ENCODE measurements at places on chromosomes 2 and 18.

- no peak for DNase-seq
These were observed 97.9 kb upstream of the DLX2 start for GRCh38 chr2:172200495-172201085.

DNA sequence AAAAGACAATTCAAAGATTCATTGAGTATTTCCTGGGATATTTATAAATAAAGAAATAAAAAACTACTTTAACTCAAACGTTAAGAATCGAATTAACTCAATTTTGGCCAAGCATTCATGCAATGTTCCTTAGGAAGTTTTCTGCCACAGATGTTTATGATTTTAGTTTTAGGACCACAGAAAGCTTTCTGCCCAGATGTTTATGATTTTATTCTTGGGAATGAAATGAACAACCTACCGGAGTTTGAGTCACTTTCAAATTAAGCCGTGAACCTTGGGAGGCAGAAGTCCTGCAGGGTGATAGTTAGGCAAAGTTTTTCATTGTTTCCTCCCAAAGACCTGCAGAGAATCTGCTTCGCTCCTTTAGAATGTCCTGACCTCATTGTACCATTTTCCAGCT lies 34.7 kb upstream of the MBP start:
- no peak for DNase-seq

DNA sequence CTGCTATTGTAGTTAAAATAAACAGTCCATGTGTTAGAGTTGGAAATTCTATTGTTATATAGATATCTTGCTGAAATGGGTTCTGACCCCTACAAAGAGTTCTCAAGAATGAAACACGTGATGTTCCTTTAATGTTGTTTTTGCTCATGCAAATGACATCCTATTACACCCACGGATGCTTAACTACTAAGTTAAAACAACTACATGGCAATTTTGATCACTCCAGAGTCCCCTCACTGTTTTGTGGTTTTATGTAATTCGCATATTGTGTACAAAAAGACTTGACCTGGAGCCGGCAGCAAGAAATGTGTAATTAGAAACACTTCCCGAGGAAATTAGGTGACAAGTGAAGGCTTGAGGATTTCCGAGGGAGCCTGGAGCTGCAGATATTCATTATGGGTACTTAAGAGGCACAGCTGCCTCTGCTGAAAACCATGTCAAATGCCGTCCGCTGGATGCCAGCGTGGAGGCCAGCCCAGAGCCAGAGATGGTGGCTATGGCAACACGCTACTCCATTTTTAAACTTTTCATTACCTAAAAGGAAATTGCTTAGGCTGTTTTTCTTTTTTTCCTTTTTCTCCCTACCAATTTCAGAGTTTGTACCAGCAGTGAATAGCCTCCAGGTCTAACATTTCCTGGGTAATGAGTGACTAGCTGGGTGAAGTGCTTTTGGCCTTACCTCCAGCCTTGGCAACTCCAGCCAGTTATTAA lies 21.0 kb upstream of the CABLES1 start:
- DNase-seq = no peak

- DNase-seq = no peak
These were observed 117.0 kb downstream of the AP1S3 start for GRCh38 chr2:223720367-223720766.

DNA sequence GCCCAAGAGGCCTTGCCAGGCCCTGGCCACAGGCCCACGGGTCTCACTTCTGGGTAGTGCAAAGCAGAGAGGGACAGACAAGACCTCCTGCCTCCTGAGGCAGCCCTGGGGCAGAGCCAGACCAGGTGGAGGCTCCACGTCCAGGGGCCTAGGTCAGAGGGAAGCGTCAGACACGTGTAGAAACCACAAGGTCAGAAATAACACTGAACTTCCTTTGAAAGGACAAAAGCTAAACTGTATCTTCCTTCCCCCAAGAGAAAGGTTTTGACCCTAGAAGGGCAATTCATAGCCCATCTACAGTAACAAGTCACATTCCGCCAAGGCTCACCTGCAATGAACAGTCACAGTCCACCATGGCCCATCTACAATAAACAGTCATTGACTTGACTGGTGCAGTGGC lies 17.9 kb downstream of the SDC1 start:
- DNase-seq = no peak

DNA sequence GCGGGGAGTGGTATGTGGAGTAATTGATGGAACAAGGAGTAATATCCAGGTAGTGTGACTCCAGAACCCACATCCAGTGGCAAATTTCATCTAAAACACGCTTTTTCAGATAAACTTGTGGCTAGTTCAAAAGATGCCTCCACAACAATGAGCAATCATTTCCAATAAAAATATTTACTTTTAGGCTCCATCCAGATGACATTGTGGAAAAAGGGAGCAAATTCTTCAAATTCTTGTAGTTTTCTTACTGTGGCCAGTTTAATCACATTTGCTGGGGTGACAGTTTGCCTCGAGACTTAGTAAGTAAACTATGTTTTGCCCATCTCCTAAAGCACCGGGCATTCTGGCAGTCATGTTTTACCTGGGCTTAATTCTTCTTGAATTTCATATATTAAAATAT lies 243.6 kb downstream of the IRS1 start:
- no peak for DNase-seq

- no peak for DNase-seq
These were observed 12.9 kb upstream of the PUM2 start for GRCh38 chr2:20363578-20363977.

- no peak for DNase-seq
These were observed 39.2 kb downstream of the C2orf76 start for GRCh38 chr2:119327431-119327830.

GRCh38 chr2:222707102-222707688 lies 35.7 kb downstream of the MOGAT1 start:
- no peak for DNase-seq

DNA sequence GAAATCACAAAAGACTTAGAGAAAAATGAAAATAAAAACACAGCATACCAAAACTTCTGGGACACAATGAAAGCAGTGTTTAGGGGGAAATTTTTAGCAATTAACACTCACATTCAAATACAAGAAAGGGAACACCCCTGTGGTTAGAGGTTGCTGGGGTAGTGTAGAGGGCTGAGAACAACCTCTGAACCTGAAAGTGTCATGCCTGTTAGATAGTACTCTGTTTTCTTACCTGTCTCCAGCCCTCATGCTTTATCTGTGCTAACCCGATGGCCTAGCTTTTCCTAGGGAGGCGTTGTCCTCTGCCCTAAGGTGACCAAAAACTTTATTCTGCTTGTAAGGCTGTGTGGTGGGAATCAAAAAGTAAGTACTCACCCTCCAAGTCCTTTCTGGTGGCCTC lies 122.6 kb upstream of the OTX1 start:
- DNase-seq = no peak

- no peak for DNase-seq
These were observed 34.9 kb downstream of the ANO7 start for GRCh38 chr2:241223211-241224017.

DNA sequence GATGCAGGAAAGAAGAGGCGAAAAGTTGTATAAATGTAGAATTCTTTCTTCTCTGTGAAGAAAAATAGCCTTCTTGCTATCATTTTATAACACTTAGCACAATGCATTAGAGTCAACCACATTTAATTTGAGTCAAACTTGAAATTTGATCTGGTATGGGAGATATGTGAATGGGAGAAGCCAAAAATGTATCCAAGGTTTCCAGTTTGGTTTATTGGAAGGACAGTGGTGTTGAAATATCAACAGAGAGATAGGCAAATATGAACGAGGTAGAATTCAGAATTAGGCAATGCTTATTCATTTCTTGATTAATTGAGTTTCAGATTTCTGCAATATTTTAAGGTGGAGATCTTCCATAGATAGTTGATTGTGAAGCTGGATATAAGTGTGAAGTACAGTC lies 991.9 kb upstream of the CHAC2 start:
- DNase-seq = no peak

DNA sequence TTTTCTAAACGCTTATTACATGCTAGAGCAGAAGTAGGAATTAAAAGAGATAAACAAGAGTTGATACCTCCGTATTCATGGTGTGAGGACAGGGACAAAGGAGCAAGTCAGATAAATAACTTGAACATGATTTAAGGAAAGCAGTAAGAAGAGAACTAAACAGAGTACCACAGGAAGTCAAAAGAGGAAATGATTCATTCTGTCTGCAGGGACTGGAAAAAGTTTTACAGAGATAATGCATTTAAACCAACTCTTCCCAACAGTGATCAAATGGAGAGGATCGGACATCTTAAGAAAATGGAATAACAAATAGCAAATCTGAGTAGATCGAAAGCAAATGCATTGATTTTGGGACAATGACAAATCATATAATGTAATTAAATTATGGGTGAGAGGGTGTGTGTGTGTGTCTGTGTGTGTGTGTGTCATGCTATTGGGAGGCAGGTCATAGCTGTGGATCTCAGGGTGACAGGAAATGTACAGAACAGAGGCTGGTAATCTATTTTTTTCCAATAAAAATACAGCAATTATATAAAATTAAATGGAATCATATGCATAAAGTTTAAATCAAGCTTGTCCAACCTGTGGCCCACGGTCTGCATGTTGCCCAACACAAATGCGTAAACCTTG lies 113.4 kb downstream of the MC4R start:
- DNase-seq = no peak

- no peak for DNase-seq
These were observed 3.8 kb upstream of the OSR1 start for GRCh38 chr2:19362094-19362754.

DNA sequence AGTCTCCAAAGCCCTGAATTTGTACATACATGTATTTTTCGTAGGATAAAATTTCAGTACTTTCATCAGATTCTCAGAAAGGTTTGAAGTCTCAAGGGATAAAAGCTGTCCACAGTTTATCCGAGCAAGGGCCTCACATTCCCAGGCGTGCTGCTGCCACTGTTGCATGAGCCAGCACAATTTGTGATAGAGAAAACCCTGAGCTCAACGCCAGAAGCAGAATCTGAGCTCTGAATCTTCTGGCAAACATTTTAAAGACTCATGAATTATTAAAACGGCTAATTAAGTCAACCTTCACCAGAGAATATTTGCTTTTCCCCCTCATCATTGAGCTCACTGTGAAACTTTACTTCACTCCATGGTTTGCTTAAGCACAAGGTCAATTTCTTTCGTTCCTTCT lies 38.5 kb upstream of the STPG4 start:
- peak; percentile 94 for DNase-seq

GRCh38 chr2:4140281-4140970 lies 437.1 kb downstream of the DCDC2C start:
- DNase-seq = no peak

DNA sequence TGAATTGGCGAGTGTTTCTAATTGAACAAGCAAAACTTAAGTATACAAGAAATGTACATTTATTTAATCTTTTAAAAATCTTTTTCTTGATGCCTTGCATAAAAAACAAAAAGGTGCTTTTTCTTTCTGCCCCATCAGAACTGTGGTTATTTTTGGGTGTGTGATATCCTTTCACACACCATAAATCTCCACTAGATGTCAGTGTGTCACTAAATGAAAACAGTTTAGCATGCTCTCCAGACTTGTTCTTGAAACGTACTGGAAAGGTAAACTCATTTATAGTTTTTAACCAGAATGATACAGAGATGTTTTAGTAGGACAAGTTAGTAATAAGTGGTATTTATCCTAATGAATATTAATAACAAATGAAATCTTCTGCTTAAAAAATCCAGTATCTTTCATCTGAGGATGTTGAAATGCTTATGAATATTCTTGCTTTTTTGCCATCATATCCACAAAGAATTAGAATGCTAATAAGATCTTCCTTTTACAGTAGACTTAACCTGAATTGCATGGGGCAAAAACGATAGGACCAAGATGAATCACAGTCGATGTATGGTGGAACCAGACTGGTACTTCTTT lies 96.8 kb downstream of the UBE2E3 start:
- DNase-seq = no peak

Measured in SK-N-MC (cell line).